ENCODE measurements at places on chromosomes 6 and 20.

DNA sequence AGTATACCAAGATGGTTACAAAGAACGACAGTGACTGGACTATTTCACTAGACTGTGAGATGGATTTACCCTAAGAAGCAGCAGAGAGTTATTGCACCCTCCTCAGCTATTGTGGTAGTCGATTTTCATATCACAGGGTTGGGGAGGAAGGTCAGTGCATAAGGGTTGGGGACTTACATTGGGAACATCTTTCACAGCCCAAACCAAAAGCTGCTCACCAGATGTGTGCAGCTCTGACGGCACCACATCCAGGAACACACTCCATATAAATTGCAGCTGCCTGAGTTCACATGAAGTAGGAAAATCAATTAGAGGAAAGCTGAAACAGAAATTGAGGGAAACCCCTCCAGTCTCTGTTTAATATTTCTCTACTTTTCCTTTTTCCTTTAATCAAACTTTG lies 470.5 kb upstream of the NRSN1 start:
- no peak for DNase-seq

- DNase-seq = no peak
These were observed 27.7 kb downstream of the ADGRF1 start for GRCh38 chr6:47014401-47014800.

GRCh38 chr6:603265-603664 lies 53.6 kb downstream of the HUS1B start:
- DNase-seq = no peak

GRCh38 chr6:36769183-36769675 lies 70.0 kb downstream of the CPNE5 start:
- no peak for DNase-seq

DNA sequence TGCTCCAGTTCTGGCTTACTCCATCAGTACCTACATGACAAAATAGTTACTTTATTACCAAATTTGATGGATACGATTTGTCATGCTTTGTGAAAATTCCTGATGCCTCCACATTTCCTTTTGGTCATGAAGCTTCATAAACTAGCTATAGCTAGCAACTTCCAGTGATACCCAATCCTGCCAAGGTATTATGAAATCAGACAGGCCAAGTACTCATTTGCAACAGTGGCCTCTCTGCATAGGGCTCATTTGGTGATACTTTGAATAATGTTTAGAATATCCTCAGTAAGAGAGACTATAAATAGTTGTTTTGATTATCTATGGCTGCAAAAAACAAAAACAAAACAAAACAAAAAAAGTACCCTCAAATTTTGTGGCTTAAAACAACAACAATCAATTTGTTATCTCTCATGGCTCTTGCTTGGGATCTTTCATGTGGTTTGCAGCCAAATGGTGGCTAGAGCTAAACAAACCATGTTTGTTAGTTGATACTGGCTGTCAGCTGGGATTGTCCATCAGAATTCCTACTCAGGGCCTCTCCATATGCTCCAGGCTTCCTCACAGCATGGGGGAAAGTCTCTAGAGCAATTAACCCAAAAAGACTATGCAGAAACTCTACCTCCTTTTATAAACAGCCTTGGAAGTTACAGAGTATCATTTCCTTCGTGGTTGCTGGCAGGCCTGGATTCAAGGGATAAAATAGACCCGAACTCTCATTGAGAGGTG lies 10.1 kb upstream of the PRL start:
- no peak for DNase-seq
